ENCODE measurements at places on chromosomes 3 and 15. TPM values are rescaled to one million over a fixed set of nuclear protein-coding genes. Genes with fewer than 3 reads are reported as not detected.

The GOLGA8O gene
- 0.39 TPM for total RNA-seq

DNA sequence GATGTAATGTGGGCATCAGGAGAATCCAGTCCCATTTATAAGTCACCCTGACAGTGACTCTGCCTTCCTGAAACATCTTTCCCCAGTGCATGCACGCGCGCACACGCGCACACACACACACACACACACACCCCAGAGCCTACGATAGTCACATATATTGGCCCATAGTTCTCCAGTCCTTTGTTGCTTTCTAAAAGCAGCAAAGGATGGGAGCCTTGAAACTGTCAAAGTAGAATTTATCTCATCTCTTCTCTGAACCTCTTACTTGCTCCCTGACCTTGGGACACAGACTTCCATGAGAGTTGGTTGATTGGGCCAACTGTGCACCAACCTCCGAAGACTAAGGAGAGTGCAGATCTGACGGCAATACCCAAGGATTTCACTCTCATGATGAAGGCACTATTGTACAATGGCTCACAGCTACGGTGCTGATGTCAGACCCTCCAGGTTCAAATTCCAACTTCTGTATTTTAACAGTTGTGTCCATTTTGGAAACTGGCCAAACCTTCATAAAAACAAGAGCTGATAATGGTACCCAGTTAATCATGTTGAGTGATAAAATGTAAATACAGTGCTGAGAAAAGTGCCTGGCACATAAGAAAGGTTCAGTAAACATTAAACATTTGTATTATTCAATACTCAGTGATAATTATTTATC is 8.3 kb downstream of the CPA3 start:
- no peaks in the 10 kb centered on the region for H3K27me3 ChIP-seq
- H3K27ac ChIP-seq = no peak overlapping the region
- no peak for DNase-seq
- no peak overlapping the region for H3K4me3 ChIP-seq
- H3K4me1 ChIP-seq = no peaks in the 10 kb centered on the region
- H3K36me3 ChIP-seq = no peaks in the 10 kb centered on the region

The CRYGS gene
- 2.3 TPM for total RNA-seq

The LSG1 gene
- total RNA-seq = 24.4 TPM

DNA sequence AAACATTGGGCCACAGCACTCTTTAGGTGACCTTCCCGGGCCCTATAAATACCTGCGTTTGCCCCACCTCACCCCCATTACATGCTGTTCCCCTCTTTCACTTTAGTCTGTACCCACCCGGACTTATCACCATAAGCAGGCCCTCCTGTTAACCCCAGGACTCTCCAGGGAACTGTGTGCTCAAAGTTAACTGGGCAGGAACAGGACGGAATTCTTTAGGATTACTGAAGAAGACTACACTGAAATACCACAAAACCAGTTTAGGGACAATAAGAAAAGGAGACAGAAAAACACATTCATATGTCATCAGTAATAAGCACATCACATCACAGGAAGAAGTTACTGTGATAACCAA is 45.5 kb downstream of the FSIP1 start:
- H3K27ac ChIP-seq = no peak overlapping the region
- no peak for DNase-seq
- no peaks in the 10 kb centered on the region for H3K36me3 ChIP-seq
- H3K27me3 ChIP-seq = no peaks in the 10 kb centered on the region

The CHP1 gene
- total RNA-seq = 106 TPM

- no peaks in the 10 kb centered on the region for H3K27me3 ChIP-seq
- H3K4me3 ChIP-seq = peak overlapping the region; percentile 43
- H3K27ac ChIP-seq = no peak overlapping the region
- peaks cover 5% of the 10 kb centered on the region for H3K4me1 ChIP-seq
- no peak for DNase-seq
- no peaks in the 10 kb centered on the region for H3K36me3 ChIP-seq
Measured at GRCh38 chr3:126704494-126705214, 614 bp downstream of the CHCHD6 start.

DNA sequence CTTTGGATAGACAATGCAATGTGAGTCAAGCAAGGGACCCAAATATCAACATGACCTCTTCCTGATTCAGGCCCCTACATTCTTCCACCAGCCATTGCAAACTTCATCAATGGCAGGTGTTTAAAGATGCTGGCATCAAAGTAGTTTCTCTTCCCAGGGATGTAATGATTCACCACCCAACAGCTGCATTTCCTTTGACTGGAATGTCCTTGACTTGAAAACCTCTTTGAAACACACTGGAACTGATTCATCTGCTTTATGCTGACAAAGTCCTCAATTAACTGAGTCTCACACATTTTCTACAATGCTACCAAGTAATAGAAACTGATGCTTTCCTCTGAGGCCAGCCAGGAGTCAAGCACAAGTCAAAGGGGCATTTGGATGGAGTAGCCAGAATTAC is 385.5 kb downstream of the GBE1 start:
- no peaks in the 10 kb centered on the region for H3K36me3 ChIP-seq
- H3K4me1 ChIP-seq = no peaks in the 10 kb centered on the region
- DNase-seq = no peak
- H3K27me3 ChIP-seq = no peaks in the 10 kb centered on the region
- no peak overlapping the region for H3K27ac ChIP-seq

DNA sequence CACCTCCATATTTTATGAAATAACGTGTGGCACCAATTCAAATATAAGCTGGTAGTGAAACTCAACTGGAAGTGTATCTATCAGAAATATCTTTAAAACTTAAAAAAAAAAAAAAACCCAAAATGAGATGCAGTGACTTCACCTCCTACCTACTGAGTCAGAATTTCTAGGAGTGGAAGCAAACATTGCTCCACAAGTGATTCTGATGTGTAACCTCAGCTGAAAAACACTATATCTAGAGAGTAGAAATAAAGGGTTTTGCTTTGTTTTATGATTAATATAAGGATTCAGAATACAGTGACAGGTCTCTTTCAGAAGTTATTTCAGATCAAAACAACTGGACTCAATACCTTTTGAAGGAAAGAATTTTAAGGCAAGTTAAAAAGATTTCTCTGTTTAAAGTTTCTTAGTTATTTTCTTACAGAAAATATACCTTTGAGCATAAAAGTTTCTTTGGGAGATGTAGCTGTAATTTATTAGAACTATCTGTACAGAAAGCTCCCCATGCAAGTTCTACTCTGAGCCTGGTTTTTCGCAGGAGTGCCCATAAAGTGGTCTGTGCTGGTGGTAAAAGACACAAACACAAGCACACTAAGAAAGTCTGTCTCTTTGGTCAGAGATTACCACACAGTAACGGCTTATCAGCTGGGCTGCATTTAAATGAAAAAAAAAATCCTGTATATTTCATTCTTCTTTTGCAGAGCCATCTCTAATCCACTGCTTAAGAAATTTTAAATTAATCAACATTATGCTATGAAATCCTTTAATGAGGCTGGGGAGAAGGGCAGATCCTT is 59.9 kb upstream of the PPIB start:
- H3K27me3 ChIP-seq = no peaks in the 10 kb centered on the region
- no peaks in the 10 kb centered on the region for H3K36me3 ChIP-seq
- no peak overlapping the region for H3K27ac ChIP-seq
- H3K4me3 ChIP-seq = no peak overlapping the region

The IMPG2 gene
- 0.14 TPM for total RNA-seq

GRCh38 chr3:27356976-27357375 is 12.2 kb downstream of the NEK10 start:
- no peak overlapping the region for H3K4me3 ChIP-seq
- no peaks in the 10 kb centered on the region for H3K27me3 ChIP-seq
- no peaks in the 10 kb centered on the region for H3K36me3 ChIP-seq
- H3K4me1 ChIP-seq = no peaks in the 10 kb centered on the region

DNA sequence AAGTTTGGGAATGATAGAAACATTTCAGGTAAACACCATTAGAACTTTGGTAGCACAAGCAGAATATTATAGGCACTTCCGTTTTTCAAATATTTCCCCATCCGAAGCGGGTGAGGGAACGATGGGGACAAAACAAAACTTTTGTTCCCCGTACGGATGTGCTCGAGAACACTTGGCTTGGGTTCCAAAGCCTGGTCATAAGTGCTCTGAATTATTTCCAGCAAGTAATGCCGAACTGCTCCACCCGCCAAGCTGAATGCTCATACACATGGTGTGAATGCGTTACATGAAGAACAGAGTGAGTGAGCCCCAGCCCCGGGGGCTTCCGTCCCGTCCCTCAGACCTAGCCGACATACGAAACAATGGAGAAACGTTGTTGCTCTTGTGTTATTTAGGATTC is 438.2 kb upstream of the ARRDC4 start:
- H3K4me1 ChIP-seq = no peaks in the 10 kb centered on the region
- no peak overlapping the region for H3K4me3 ChIP-seq
- DNase-seq = no peak
- no peak overlapping the region for H3K27ac ChIP-seq
- H3K36me3 ChIP-seq = no peaks in the 10 kb centered on the region

The C3orf49 gene
- not detected for total RNA-seq

The ITIH1 gene
- not detected for total RNA-seq

DNA sequence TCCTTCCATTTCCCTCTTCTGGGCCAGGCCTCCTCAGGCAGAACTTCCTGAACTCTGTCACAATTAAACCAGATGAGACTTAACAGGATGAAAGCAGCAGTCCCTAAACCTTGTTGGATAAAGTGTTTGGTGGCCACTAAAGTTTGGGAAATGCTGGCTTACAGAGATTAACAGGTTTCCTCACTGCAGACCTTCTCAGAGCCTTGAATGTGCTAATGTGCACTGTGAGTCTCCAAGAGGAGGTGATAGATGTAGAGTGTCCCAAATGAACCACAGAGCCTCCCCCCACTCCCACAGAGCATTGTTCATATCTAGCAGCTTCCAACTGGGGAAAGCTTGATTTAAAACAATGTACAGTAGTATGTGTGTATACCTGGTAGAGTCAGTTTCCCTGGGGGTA is 42.9 kb downstream of the HAPLN3 start:
- no peak overlapping the region for H3K27ac ChIP-seq
- DNase-seq = no peak
- H3K36me3 ChIP-seq = no peaks in the 10 kb centered on the region
- peaks cover 11% of the 10 kb centered on the region for H3K27me3 ChIP-seq

GRCh38 chr15:77759896-77760592 is 127.3 kb upstream of the LINGO1 start:
- H3K27me3 ChIP-seq = no peaks in the 10 kb centered on the region
- no peaks in the 10 kb centered on the region for H3K4me1 ChIP-seq
- no peak overlapping the region for H3K4me3 ChIP-seq
- no peak overlapping the region for H3K27ac ChIP-seq

DNA sequence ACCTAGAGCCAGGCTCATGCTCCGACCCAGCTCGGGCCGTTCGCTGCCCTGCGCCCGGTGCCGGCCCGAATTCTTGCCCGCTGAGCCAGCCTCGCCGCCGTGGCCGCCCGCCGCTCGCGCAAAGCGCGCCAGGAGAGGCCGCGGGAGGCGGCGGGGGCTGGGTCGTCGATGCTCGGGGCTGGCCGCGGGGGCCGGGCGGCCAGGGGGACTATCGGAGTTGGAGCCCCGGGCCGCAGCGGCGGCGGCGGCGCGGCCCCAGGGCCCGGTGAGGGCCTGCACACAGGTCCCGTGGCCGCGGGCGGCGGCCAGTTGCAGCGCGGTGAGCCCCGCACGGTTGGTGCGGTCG is 1.1 kb downstream of the ANKRD63 start:
- no peak for DNase-seq
- no peak overlapping the region for H3K4me3 ChIP-seq
- no peak overlapping the region for H3K27ac ChIP-seq
- H3K4me1 ChIP-seq = peaks cover 15% of the 10 kb centered on the region
- no peaks in the 10 kb centered on the region for H3K36me3 ChIP-seq

The PRR23E gene
- not detected for total RNA-seq

The C3orf20 gene
- total RNA-seq = not detected

DNA sequence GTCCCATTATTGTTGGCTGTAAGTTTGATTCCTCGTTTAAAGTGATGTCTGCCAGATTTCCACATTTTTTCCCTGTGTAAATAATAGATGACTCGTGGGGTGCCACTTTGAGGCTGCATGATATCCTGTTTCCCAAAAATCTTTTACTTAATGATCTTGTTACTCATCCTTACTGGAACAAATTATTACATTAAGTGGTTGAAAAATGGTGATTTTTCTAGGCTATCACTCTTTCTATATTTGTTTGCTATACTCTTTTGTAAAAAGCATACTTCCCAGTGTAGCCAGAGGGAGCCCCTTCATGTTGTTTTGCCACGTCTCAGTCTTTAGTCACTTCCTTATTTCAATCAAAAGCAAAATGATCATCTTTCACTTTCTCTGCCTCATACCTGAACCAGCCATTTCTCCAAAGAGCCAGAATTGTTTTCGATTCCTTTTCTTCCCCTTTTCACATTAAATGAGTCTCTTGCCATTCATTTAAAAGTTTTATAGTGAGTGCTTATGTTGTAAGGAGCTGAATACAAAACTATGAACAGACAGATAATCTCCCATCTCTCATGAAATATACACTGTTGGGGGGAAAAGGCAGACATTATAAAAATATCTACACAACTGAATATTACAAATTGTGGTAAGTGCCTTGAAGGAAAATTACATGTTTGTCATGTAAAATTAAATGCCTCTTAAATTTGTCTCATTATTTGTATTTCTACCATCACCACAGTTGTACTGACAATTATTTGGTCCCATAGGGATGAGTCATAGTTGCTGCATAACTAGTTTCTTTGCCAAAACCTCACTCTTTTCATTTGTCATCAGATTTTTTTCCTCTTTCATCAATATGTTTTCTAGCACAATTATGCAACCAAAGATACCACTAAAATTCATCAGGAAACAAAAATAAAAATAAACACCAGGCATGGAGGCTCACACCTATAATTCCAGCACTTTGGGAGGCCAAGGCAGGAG is 41.5 kb downstream of the ADGRG7 start:
- H3K4me3 ChIP-seq = no peak overlapping the region
- H3K27ac ChIP-seq = no peak overlapping the region
- DNase-seq = no peak
- H3K36me3 ChIP-seq = no peaks in the 10 kb centered on the region

The SPINK8 gene
- not detected for total RNA-seq

GRCh38 chr15:63156086-63156710 is 1.1 kb downstream of the RPS27L start:
- H3K27ac ChIP-seq = peak overlapping the region; percentile 96

The PPM1L gene
- total RNA-seq = 11.5 TPM

DNA sequence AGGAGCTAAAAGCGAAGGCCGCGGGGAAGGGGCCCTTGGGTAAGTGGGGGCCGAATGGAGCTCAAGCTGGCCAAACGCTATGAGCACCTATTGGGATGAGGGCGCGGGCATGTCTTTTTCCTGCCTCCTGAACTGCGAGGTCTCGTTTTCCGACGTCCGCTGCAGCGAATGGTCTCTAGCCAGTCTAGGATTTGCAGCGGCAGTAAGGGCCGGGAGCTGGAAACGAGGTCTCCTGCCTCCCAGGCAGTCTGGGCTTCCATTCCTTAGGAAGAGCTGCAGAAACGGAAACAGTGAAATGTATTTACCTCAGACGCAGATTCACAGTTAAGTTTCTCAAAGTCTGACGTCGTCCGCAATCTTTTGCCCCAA is 517 bp downstream of the TMA7 start:
- H3K36me3 ChIP-seq = peaks cover 22% of the 10 kb centered on the region
- H3K4me3 ChIP-seq = peak overlapping the region; percentile 89
- peaks cover 29% of the 10 kb centered on the region for H3K4me1 ChIP-seq
- DNase-seq = no peak

DNA sequence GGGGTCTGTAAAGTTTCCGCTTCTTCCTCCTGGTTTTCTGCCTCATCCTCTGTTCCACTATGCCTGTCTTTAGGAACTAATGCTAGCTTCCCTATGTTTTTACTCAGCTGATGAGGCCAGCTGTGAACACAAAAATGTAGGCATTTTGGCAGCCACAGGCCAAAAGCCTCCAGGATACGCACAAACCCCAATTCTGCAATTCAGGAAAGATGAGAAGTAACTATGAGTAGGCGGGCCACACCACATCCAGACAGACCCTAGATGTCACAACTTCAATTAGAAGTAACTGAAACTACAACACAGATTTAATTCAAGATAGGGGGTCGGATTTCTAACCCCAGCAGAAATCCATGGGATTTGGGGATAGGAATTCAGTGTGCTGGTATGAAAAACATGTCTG is 11.9 kb downstream of the CA12 start:
- H3K27ac ChIP-seq = no peak overlapping the region
- DNase-seq = no peak
- no peaks in the 10 kb centered on the region for H3K4me1 ChIP-seq

Measured in adrenal gland (tissue), 19 donors.